ENCODE measurements at places on chromosomes 3 and 15.

GRCh38 chr3:170220871-170221270 is 1.4 kb upstream of the PRKCI start:
- no peak for DNase-seq

GRCh38 chr15:80967451-80967850 is 22.2 kb downstream of the MESD start:
- DNase-seq: no peak

DNA sequence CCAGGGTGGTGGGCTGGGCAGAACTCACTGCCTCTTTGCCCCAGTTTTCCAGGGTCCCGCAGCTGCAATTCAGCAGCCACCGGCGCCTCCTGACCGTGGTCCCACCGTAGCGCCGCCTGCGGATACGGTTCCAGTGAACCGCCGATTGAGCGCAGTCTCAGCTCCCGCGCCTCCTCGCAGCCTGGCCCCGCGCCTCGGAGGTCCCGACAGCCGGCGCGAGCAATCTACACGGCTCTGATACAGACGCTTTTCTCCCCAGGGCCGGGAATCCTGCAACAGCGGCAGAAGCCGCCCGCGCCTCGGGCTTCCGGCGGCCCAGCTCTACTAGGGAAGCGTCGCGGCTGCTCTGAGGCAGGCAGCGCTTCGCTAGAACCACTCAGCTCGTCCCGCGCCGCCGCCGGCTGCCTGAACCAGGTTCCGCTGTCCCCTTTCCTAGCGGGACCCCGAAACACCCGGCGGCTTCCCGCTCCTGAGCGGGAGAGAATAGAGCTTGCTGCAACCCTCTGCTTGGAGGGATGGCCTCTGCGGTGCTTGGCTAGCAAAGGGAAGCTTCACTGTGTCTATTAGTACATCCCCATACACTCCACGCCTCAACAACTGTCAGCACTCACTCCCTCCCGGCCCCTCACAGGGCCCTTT is 3.1 kb downstream of the FOXL2NB start:
- no peak for DNase-seq

DNA sequence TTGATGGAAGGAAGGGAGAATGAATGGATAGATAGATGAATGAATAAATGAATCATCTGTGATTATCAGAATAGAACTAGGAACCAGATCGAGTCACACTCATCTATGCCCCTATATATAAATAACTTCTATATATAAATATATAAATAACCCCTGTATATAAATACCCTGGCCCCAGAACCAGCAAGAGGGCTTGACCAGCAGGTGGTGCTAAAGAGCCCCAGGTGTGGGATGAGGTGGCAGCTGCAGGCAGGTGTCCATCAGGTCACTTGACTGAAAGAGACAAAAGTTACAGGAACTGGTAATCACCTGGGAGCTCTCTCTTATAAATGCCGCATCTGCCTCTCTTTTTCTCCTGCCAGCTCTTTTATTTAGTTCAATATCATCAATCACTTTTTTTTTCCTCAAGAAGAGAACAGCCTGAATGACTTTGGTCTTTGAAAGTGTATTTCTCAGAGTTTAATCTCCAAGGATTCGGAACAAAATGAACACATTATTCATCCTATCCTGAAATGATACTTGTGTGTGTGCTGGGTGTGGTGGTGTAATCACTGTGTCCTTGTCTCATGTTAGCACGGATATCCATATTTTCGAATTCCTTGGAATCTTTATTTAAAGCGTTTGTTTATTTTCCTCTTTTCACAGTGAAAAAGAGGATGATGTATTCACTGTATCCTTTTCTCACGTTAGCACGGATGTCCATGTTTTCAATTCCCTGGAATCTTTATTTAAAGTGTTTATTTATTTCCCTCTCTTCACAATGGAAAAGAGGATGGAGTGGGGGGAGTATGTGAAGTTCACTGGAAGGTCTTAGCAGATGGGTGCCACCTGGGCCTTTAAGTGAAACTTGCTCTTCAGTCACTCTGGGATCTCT is 35.4 kb upstream of the ATG7 start:
- DNase-seq: peak; percentile 82

GRCh38 chr3:23372285-23372684 is 169.2 kb downstream of the UBE2E2 start:
- no peak for DNase-seq

GRCh38 chr15:89406218-89406939 is 71.8 kb upstream of the POLG start:
- DNase-seq: no peak

GRCh38 chr3:98809557-98809956 is 46.4 kb downstream of the ST3GAL6 start:
- DNase-seq: peak; percentile 15
